ENCODE measurements at places on chromosomes 11 and 22.
A peak's percentile ranks its signal among the peaks of the same experiment; 100 is the strongest.

DNA sequence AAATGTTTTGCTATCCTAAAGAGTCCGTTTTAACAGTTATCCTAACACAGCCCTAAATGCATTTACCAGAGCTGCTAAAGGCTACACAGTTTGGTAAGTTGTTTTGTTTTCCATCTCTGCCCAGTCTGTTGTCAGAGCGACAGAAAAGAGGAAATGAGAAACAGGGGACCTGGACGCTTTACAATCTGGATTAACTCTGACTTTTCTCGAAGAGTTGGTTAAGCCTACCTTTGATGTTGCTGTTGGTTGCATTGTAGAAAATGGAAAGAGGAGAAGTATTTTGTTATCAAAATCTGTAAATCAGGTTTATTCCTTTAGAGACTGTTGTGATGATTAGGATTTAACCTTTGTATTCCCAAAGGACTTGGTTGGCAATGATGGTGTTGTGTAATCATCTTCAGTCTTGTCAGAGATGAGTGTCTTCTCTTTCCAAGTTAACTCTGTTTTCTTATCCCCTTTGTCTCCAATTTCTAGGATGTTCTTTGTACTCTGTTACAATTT lies 481 bp downstream of the ANGPTL5 start:
- peak overlapping the region; percentile 76 for H3K27ac ChIP-seq
- no peak for DNase-seq
- H3K4me3 ChIP-seq = peak overlapping the region; percentile 93
- H3K4me1 ChIP-seq = peaks cover 36% of the 10 kb centered on the region
- H3K36me3 ChIP-seq = no peaks in the 10 kb centered on the region

DNA sequence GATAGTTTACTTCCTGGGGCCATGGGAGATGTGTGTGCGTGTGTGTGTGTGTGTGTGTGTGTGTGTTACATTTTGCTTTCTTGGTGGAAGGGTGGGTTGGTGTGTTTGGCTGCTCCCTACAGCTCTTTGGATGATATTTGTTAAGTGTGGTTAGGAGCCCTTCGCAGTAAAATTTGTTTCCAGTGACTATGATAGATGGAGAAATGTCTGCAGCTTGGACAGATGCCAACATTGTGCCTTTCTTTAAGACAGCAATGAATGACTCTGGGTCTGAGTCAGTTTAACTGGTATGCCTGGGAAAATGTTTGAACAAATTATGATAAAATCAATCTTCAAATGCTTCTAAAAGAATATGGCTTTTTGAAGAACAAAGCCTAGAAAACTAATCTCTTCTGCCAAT lies 102.7 kb upstream of the TRPC6 start:
- H3K27me3 ChIP-seq = no peaks in the 10 kb centered on the region
- H3K36me3 ChIP-seq = peaks cover 21% of the 10 kb centered on the region
- no peak overlapping the region for H3K27ac ChIP-seq
- DNase-seq = no peak
- H3K4me1 ChIP-seq = no peaks in the 10 kb centered on the region
- H3K4me3 ChIP-seq = no peak overlapping the region

DNA sequence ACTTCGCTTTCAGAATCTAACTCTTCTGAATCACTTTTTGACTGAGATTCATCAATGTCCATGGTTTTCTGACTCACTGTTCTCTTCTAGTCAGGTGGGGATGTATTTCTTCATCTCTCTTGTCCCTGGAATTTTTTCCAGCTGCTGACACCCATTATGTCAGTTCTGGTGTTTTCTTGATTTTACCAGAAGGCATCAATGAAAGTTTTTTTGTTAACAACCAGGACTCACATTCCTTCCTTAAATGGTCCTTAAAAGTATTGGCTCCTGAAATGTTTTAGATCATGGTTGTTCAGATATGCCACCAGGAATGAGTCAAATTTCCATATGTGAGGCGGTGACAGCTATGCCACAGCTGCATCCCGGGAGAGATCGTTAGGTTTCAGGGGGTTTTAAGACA lies 12.9 kb downstream of the MICAL2 start:
- no peak overlapping the region for H3K4me3 ChIP-seq
- no peak for DNase-seq
- H3K27me3 ChIP-seq = peaks cover 12% of the 10 kb centered on the region
- peaks cover 9% of the 10 kb centered on the region for H3K4me1 ChIP-seq
- H3K27ac ChIP-seq = no peak overlapping the region

GRCh38 chr11:43382614-43383013 lies 23.9 kb downstream of the TTC17 start:
- H3K27me3 ChIP-seq = no peaks in the 10 kb centered on the region
- DNase-seq = no peak
- no peak overlapping the region for H3K4me3 ChIP-seq
- peaks cover 8% of the 10 kb centered on the region for H3K36me3 ChIP-seq

- peaks cover 49% of the 10 kb centered on the region for H3K4me1 ChIP-seq
- peak overlapping the region; percentile 42 for H3K4me3 ChIP-seq
- DNase-seq = peak; percentile 17
- H3K27ac ChIP-seq = peak overlapping the region; percentile 75
- H3K27me3 ChIP-seq = no peaks in the 10 kb centered on the region
These were observed 131.4 kb downstream of the DCDC1 start for GRCh38 chr11:31237819-31238760.

DNA sequence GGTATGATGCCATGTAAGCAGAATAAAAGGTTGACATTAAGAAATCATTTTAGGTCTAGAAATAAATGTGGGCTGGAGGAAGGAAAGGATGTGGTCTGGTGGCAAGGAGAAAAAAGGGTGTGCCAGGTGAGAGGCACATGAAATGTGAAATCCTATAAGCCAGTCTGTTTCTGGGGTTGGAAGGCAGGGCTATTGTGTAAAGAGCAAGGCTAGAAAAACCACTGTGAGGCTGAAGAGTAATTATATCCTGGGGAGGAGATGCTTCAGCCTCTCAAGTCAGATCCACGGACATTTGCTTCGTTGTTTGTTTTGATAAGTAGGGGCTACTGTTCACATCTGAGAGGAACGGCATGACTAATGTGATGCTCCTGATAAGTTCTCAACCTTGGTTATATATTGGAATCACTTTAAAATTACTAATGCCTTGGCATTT lies 77.5 kb upstream of the CTSC start:
- no peak overlapping the region for H3K27ac ChIP-seq
- no peak overlapping the region for H3K4me3 ChIP-seq
- no peaks in the 10 kb centered on the region for H3K27me3 ChIP-seq
- DNase-seq = no peak
- no peaks in the 10 kb centered on the region for H3K4me1 ChIP-seq

DNA sequence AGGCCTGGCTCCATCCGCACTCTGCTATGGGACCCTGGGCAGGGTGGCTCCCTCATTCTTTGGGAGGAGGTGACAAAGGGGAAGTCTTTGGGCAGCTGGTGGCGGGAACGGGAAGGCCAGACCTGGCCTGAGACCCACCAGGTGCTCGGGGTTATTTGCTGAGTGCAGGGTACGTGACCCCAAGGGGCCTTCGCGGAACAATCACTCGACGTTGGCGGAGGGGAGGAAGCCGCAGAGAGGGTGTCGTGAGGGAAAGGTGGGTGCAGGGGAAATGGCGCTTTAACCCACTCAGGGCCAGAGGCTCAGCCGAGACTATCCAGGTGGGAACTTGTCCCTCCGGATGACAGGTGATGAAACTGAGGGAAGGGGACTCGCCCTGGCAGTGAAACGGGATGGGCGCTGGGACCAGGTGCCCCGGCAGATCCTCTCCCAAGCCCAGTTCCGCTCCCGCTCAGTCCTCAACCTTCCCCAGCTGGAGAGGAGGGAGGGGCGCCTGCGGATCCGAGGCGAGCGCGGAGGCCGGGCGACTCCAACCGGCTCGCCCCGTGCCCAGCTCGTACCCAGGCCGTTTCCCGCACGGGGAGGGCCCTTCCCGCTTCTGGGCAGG lies 911 bp downstream of the A4GALT start:
- peak overlapping the region; percentile 70 for H3K4me3 ChIP-seq
- DNase-seq = peak; percentile 50
- peaks cover 43% of the 10 kb centered on the region for H3K4me1 ChIP-seq
- peaks cover 50% of the 10 kb centered on the region for H3K27me3 ChIP-seq
- no peak overlapping the region for H3K27ac ChIP-seq
- no peaks in the 10 kb centered on the region for H3K36me3 ChIP-seq

DNA sequence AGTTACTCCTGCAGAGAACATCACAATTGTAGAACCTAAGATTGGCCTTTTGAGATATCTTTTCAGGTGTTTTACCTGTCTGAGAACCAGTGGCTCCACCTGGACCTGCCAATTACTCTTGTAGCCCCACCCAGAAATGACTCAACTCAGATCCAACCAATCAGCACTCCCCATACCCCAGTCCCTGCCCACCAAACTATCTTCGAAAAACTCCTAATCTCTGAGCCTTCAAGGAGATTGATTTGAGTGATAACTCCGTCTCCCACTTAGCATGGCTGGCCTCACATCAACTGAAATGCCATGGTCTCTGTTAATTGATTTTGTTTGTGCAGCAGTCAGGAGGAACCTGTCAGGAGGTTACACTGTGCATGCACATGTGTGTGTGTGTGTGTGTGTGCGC lies 103.6 kb downstream of the MTNR1B start:
- peaks cover 5% of the 10 kb centered on the region for H3K27me3 ChIP-seq
- peaks cover 65% of the 10 kb centered on the region for H3K4me1 ChIP-seq
- H3K27ac ChIP-seq = peak overlapping the region; percentile 95
- no peaks in the 10 kb centered on the region for H3K36me3 ChIP-seq

DNA sequence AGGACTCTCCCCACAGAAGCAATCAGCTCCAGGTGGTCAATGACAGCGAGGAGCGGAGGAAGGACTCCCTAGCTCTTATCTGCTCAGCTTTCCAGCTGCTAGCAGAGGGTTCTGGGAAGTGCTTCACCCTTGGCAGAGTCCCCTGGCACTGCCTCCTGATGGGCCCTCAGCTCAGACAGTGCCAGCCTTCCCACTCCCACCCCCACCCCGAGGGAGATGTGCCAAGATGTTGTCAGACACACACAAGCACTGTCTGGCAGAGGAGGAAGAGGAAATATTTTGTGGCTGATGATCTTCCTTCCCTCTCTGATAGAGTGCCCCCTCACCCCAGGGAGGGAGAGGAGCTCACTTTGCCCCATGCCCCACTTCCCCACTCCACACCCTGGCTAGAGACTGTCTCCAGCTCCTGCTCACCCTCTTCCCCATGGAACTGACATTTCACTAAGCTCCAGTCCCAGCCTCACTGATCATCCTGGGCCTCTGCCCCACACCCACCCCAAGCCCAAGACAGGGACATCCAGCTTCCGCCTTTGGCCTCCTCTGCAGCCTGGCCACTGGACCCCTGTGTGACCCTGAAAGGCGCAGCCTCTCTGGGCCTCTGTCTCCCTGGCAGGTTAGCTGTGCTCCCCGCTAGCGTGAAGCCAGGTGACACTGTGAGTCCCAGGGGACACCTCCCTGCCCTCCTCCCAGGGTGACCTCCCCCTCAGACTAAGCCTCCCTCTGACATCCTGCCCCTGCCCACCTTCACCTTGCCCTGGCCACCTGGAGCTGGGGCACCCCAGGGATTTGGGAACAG lies 44.5 kb downstream of the SLCO2B1 start:
- no peak overlapping the region for H3K4me3 ChIP-seq
- H3K4me1 ChIP-seq = peaks cover 16% of the 10 kb centered on the region
- H3K27ac ChIP-seq = no peak overlapping the region
- H3K27me3 ChIP-seq = no peaks in the 10 kb centered on the region
- no peak for DNase-seq

GRCh38 chr11:109071712-109072524 lies 350.1 kb upstream of the C11orf87 start:
- no peak overlapping the region for H3K27ac ChIP-seq
- 0 out of 2 replicates have a peak, but pooled peaks cover 3% of the 10 kb centered on the region for H3K27me3 ChIP-seq
- H3K36me3 ChIP-seq = peaks cover 9% of the 10 kb centered on the region
- H3K4me1 ChIP-seq = no peaks in the 10 kb centered on the region
- H3K4me3 ChIP-seq = no peak overlapping the region

DNA sequence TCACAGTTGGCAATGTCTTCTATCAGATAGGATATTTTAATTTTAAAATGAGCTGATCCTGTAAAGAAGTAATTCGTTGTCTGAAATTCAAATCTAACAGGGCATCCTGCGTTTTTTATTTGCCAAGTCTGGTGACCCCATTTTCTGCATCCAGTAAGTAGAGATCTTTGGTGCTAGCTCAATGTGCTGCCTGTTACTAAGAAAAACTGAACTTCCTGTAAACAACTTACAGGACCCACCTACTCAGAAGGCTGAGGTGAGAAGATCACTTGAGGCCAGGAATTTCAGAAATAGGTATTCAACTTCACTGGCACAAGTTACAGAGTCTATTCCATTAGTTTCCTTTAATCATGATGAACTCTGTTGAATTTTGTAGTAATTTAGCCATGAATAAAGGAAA lies 4.0 kb downstream of the ARL14EP start:
- peaks cover 8% of the 10 kb centered on the region for H3K36me3 ChIP-seq
- H3K4me1 ChIP-seq = peaks cover 30% of the 10 kb centered on the region
- DNase-seq = no peak
- H3K27ac ChIP-seq = no peak overlapping the region

DNA sequence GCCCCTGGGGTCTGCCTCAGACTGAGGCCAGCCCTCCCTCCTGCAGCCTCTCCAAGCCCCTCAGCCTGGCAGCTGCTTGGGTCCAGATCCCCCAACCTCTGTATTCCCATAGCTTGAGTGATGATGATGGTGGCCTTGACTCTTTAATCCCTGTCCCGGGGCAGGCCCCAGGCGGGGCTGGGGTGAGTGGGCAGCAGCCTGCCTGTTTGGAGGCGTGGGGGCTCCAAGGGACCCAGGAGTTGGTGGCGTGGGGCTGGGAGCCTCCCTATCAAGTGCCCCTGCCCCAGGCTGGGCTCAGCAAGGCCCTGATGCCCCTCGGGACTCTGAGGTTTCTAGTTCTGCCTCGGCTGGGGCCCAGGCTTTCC lies 22.5 kb downstream of the PPIL2 start:
- no peaks in the 10 kb centered on the region for H3K4me1 ChIP-seq
- H3K4me3 ChIP-seq = no peak overlapping the region
- DNase-seq = no peak
- no peaks in the 10 kb centered on the region for H3K27me3 ChIP-seq
- no peak overlapping the region for H3K27ac ChIP-seq
- H3K36me3 ChIP-seq = peaks cover 19% of the 10 kb centered on the region

- no peak overlapping the region for H3K27ac ChIP-seq
- H3K36me3 ChIP-seq = no peaks in the 10 kb centered on the region
- peaks cover 6% of the 10 kb centered on the region for H3K4me1 ChIP-seq
- H3K4me3 ChIP-seq = no peak overlapping the region
- no peak for DNase-seq
These were observed 19.0 kb upstream of the CCDC134 start for GRCh38 chr22:41781507-41781906.

DNA sequence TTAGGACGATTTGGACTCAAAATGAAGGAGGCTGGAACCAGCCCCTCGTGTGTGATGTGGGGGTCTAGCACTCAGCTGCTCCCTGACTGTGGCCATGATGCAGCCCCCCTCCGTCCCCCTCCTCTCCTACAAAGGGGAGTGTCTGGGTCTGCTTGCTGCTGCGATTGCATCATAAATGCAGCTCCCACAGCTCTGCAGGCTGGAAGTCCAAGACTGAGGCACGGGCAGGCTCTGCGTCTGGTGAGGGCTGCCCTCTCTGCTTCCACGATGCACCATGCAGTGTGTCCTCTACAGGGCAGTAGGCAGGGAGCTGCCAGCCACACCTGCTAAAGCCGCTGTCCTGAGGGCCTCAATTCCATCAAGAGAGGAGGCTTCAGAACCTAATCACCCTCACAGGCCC lies 432.1 kb downstream of the BRD1 start:
- H3K4me1 ChIP-seq = no peaks in the 10 kb centered on the region
- DNase-seq = no peak
- no peak overlapping the region for H3K4me3 ChIP-seq
- no peak overlapping the region for H3K27ac ChIP-seq
- peaks cover 4% of the 10 kb centered on the region for H3K36me3 ChIP-seq
- no peaks in the 10 kb centered on the region for H3K27me3 ChIP-seq

Data from WTC11 (cell line).